ENCODE measurements at places on chromosomes 12 and 14.

DNA sequence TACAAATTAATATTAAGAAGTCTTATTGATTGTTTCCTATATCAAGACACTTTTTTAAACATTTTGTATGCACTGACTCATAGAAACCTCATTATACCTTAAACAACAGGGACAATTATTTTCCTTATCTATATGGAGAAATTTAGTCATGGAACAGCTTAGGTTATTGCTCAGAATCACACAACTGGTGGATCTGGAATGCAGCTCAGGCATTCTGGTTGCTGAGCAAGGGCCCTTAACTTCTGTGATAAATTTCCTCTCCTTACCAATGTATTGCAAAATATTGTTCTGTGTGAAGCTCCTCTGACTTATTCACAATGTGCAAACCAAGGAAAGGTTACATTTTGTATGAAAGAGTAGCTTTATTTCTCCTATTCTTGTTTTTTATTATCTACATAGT lies 817.8 kb downstream of the LRFN5 start:
- DNase-seq = no peak

- no peak for DNase-seq
Observed at GRCh38 chr14:57486767-57487379, 6.8 kb downstream of the CCDC198 start.

DNA sequence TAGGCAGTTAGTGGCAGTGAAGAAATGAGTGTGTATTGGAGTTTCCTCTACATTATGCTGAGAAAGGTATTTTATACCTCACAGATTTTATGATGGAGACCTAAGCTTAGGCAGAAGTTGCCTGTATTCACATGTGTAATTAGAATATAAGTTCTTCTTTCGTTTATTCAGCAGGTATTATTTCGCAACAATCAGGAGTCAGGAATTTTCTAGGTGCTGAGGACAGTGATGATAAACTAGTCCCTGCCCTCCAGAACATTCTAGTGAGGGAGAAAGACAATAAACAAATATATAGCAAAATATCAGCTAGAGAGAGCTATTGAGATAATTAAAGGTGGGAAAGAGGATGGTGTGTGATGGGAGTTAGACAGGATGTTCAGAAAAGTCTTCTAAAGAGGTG lies 345.7 kb downstream of the GRIN2B start:
- no peak for DNase-seq

- DNase-seq = no peak
Observed at GRCh38 chr14:31770271-31770670, 209.1 kb downstream of the NUBPL start.

DNA sequence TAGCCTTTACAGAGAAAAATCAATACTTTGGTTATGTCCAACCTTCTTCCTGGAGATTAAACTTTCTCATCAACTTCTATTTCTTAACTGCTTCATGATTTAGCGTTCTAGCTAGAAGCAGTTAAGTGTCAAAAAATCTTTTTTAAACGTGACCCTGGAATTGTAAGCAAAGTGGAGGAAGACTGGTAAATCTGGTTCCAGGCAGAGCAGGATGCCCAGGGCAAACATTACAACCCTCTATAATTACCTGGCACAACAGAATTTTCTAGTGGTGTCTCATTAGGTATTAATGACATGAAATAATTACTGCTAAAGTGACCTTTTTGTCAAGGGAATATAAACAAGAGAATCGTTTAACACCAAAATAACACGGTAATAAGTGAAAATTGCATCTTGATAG lies 320.8 kb downstream of the MED13L start:
- no peak for DNase-seq

DNA sequence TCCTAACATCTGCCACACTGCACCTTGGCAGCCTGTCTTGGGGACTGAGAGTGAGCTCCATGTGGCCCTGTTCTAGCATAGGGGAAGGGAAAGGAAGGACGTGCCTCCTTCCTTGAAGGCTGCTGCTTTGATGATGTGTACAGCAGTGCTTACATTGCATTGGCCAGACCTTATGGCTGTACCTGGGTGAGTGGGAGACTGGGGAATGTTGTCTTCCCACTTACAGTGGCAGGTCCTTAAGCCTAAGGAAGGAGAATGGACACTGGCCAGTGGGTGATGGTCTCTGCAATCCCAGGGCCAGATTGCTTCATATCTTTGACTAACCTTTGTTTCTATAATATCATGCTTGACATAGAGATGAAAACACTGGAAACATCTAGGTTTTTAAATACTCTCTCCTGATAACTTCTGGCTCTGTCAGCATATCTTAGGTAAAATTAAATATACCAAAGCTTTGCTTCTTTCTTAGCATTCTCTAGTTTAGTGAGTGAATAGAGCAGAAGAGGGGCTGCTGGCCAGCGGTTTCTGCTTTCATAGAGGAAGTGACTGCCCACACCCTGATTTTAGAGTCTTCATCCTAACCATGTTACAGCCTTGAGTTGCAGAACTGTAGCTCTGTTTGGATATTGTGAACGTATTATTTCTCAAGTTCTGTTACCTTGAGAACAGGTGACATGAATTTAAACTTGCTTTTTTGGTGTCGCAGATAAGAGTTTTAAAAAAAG lies 27.2 kb downstream of the KLC1 start:
- DNase-seq = no peak
